CD4-positive, alpha-beta T cell treated with Interleukin-12 subunit alpha and Interleukin-12 subunit beta, for 1 hour (primary cell): ENCODE measurements at places on chromosomes 2 and 18.

- no peak for DNase-seq
These were observed 695.7 kb upstream of the POU3F3 start for GRCh38 chr2:104158191-104158590.

- no peak for DNase-seq
These were observed 278.0 kb upstream of the DSEL start for GRCh38 chr18:67794521-67794920.

DNA sequence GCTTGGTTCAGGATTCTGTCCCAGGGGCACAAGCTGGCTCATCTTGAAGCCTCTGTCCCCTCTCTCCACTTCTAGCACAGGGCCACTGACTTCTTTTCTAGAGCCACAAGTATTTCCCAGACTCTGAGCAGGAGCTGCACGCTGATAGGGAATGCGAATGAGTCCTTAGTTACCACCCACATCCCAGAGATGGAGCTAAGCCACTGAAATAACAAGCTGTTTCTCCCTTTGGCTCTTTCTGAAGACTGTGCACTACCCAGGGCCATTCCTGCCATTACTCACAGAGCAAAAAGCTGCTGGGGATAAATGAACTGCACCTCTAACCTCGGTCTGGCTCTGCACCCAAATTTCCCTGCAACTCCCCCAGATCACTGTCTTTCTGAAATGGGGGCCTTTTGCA is 70.6 kb downstream of the TSN start:
- DNase-seq = no peak

DNA sequence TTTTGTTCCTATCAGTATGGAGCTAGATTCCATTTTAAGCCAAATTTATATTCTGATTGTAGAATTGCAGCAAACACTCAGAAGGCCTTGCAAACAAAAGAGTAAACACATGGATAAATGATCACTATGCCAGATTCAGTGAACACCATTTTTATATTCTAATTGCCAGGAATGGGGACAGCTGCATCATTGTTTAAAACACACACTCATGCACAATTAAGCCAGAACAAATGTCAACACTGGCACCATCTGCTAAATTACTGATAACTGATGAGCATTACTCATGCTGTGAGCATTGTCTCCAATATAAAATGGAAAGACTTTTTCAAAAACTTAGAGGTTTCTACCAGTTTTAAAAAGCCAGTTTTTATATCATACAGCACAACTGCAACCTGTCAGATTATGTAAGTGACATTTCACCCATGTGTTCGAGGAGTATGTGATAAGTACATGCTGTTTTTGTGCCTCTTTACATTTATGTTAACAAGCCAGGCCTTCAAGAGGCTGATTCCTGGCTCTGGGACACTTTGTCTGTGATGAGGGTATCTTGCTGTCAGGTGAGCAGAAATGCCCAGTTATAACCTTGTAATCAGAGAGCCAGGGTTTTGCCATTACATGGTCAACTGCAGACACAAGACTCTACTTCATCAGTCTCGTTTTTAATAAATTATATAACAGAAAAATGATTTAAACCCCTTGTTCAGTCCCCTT is 4.4 kb upstream of the ST8SIA5 start:
- DNase-seq = no peak

DNA sequence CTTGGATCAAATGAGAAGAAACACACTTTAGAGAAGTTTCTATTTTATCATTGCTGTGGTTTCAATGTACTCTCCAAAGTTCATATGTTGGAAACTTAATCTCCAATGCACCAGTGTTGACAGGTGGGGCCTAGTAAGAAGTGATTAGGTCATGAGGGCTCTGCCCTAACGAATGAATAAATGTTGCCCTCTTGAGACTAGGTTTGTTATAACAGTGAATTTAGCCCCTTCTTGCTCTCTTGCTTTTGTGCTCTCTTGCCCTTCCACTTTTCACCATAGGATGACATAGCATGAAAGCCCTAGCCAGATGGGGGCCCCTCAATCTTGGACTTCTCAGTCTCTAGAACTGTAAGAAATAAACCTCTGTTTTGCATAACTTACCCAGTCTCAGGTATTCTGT is 664.8 kb downstream of the DCC start:
- no peak for DNase-seq

DNA sequence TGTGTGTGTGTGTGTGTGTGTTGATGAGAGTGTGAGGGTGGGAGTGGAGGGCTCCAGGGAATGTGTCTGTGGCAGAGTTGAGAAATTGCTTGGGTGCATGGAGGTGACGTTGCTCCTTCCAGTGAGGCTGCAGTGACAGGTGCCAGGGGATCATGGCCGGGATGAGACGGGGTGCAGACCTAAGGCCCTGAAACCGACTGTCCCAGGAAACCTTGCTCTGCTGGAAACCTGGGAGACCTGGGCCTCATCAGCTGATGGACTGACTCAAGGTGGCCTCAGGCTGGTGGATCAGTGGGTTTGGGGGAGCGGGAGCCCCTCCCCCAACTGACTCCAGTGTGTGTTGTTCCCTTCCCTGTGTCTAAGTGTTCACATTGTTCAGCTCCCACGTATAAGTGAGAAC is 56.6 kb downstream of the INHBB start:
- DNase-seq = no peak

GRCh38 chr18:50117863-50118262 is 77.1 kb downstream of the MYO5B start:
- no peak for DNase-seq

DNA sequence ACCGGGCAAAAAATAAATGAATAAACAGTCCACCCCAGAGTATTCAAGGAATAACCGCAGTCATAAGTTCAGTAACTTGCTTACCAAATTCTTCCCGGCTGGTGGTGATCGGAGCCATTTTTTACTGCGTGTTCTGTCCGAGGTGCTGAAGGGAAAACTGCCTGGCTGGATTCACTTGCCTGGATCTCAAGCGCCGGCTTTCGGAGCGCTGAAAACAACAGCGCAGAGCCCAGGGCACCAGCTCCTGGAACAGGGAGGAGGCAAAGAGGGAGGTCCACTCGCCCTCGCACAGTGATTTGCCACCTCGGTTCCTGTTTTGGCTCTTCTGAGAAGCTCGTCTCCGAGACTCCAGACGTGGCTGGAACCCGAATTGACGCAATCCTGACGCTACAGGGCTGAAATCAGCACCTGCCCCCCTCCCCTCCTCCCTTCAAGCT is at the start of gene SYT4:
TSS of gene SYT4 (minus strand) at position 327 of the 437 bp plus-strand sequence. CDS start at position 118, 209 bp downstream.
- DNase-seq = no peak

DNA sequence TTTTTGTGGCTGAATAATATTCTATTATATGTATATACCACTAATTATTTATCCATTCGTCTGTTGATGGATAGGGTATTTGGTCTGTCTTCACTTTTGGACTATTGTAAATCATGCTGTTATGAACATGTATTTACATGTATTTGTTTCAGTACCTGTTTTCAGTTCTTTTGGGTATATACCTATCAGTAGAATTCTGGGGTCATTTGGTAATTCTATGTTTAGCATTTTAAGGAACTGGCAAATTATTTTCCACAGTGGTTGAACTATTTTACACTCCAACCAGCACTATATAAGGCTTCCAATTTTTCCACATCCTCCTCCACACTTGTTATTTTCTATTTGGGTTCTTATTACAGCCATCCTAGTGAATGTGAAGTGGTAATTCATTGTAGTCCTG is 12.4 kb upstream of the TANK start:
- DNase-seq = no peak

GRCh38 chr2:236171181-236171679 is 3.0 kb upstream of the GBX2 start:
- no peak for DNase-seq

- DNase-seq = no peak
These were observed 87.9 kb downstream of the CNTNAP5 start for GRCh38 chr2:124112966-124113365.

DNA sequence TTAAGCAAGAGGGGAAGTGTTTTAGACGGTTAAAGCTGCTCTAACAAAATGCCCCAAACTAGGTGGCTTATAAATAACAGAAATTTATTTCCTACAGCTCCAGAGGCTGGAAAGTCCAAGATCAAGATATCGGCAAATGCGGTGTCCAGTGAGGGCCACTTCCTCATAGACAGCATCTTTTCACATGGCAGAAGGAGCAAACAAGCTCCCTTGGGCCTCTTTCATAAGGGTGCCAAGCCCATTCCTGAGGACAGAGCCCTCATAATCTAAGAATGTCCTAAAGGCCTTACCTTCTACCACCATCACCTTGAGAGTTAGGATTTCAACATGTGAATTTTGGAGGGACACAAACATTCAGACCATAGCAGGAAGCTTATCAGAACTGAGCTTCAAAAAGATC is 57.3 kb upstream of the PPP1CB start:
- no peak for DNase-seq

DNA sequence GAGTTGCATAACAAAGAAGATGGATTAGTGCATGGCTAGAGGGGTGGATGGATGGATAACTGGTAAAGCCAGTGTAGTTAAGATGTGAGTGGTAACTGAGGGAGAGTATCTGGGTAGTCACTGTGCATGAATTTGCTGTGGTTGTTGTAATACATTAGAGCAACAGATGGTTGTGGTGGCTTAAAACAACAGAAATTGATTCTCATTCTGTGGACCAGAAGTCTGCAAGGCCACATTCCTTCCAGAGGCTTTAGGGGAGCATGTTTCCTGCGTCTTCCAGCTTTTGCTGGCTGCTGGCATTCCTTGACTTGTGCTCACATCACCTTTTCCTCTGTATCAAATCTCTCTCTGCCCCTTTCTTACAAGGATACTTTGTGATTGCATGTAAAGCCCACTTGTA is 155.4 kb downstream of the ASB1 start:
- DNase-seq = no peak

DNA sequence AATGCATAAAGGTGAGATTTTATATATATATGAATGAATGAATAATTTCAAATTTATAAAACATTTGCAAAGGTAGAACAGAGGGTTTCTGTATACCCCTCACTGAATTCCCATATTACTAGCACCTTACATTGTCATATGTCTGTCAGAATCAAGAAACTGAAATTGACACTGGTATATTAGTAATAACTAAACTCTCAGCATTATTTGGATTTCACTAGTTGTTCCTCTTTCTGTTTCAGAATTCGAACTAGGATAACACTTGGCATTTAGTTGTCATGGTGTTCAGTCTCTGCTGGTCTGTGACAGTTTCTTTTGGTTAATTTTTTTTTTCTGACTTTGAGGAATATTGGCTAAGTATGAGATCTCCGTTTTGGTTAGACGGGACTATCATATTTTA is 275.9 kb downstream of the DCC start:
- DNase-seq = no peak

GRCh38 chr2:188601927-188602326 is 310.3 kb downstream of the GULP1 start:
- DNase-seq = no peak

- no peak for DNase-seq
These were observed 262.8 kb upstream of the UBE2E3 start for GRCh38 chr2:180717588-180717987.

GRCh38 chr2:27312152-27312551 is 3.9 kb upstream of the UCN start:
- no peak for DNase-seq

GRCh38 chr2:189511210-189511959 is 69.2 kb downstream of the SLC40A1 start:
- DNase-seq = no peak

- DNase-seq = no peak
These were observed 112.4 kb downstream of the AOX1 start for GRCh38 chr2:200698217-200698616.

- DNase-seq = no peak
These were observed 506.6 kb downstream of the ERBB4 start for GRCh38 chr2:212032032-212032431.

- no peak for DNase-seq
These were observed 769 bp downstream of the FAM110C start for GRCh38 chr2:45342-46130.

DNA sequence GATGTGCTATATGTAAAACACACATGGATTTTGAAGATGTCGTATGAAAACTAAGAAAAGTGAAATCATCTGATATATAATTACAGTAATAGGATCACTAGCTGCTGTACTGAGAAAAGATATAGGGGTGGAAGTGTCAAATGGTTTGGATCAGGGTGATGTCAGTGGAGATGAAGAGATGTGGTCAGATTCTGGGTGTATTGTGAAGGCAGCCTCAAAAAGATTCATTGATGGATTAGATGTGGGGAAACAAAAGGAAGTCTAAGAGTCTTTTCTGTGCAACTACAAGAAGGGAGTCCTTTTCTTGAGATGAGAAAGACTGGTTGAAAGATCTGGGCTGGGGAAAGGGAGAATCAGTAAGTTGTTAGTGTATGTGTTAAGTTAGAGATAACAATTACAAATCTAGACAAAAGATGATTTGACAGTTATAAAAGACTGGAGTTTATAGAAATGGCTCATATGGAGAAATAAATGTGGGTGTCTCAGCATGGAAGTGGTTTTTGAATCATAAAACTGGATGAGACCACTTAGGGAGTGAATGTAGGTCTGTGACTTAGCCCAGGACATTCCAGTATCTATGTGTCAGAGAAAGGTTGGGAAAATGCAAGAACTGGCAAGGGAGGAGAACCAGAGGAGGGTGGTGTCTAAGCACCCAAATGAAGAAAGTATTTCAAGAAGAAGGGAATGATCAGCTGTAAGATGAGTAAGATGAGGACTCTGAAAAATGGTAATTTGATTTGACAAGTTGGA is 347.4 kb downstream of the PARD3B start:
- no peak for DNase-seq

GRCh38 chr2:232323328-232323650 is 55.3 kb upstream of the ALPP start:
- no peak for DNase-seq

GRCh38 chr18:57784034-57784800 is 18.9 kb downstream of the ATP8B1 start:
- DNase-seq = no peak

GRCh38 chr2:207514451-207514850 is 15.3 kb upstream of the CREB1 start:
- no peak for DNase-seq

DNA sequence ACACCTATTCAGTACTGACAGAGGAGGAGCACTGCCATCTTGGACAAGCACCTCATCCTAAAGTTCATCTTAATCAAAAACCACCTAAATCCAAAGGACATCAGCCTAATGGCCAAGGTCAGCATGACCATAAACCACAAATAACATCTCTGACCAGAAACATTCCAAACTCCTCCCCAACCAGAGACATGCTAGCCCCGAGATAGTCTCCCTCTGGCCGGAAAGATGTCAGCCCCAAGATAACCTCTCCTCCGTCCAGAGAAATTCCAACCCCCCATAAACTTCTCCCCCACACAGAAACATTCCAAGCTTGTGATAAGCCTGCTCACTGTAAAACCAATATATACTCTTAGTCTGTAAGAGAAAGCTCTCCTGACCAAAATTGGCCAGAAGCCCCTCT is 260.6 kb downstream of the CLIP4 start:
- DNase-seq = no peak

DNA sequence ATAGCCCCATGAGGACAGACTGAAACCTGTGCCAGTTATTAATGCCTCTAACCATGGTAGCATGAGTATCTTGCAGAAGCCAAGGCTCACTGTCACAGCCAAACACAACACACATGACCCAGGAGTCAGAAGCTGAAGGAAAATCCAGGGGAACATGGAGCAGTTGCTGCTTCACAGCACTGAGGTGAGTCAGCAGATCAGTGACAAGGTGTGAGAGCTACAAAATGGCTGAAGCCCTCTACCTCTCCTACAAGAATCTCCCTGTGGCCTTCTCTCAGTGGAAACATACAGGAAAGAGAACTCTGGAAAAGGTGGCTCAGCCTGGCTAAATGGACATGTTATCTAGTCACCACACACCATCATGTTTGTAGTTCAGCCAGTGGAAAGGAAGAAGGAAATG is 93.5 kb downstream of the NAB1 start:
- DNase-seq = no peak
